IMR-90 (cell line): ENCODE measurements at places on chromosomes 12 and 14.

DNA sequence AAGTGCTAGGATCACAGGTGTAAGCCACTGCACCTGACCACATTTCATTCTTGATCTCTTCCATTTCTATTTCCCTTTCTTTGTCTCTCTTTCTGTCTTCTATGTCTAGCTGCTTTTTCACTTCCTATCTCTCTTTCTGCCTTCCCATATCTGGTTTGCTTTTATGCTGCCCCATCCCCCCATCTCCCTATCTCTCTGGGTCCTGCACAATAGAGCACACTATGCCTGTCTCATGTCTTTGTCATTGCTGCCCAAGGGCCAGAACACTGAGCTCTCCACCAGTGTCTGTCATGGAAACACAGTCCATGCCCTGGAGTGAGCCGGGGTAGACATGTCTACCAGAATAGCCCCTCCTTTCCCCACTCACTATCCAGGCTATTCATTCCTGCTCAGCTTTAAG is 12.3 kb upstream of the RARG start:
- DNase-seq: no peak

DNA sequence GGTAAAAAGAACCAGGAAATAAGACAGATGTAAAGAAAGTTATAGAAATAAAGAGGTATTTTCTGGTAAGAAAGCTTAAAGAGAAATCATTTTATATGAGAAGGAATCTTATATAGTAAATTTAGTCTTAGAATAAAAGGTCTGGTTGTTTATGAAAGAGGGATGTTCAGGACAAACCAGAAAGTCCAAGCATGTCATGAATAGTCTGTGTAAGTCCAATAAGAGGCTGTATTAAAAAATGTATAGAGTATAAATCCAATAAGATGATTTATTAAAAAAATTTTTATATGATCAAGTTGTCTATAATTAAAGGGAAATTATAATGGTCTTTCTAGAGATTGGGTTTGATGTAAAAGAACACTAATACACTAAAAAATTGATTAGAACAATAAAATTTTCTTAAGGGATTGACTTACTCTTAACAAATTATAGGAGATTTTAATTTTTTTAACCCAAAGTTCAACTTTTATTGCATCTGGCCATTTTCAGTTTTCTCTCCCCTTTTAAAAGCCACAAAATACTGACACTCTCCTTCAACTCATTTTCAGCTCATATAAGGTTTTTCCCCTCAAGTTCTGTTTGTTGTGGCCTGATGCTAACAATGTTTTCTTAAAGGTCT is 35.1 kb downstream of the ST8SIA1 start:
- no peak for DNase-seq

DNA sequence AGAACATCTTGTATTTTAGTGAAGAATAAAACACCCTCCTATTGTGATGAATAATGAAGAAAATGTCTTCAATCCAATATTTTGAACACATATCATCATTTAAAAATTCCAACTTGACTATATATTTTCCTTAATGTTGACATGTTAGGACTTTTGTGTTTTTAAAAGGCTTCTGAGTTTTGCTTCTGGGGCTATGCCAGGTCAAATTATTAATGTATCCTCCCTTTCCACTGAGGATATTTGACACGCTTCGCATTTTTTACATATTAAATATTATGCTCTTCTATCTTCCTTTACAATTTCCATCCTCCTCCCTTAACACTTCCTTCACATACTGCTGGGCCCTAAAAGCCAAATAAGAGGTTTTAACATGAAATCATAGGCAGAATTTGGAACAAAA is 20.6 kb downstream of the RERG start:
- no peak for DNase-seq

DNA sequence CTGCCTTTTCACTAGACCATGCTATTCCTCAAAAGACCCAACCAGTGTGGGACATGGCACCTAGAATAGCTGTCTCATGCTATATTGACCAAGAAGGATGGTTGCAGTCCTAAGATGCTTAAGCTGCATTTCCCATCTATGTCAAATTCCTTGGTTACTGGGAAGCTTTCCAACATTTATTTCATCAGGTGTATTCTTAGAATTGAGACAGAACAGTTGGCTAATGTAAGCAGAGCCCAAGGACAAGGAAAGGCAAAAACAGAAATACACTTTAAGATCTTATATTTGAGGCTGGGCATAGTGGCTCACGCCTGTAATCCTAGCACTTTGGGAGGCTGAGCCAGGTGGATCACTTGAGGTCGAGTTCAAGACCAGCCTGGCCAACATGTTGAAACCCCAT is 24.7 kb downstream of the ARG2 start:
- peak; percentile 28 for DNase-seq

DNA sequence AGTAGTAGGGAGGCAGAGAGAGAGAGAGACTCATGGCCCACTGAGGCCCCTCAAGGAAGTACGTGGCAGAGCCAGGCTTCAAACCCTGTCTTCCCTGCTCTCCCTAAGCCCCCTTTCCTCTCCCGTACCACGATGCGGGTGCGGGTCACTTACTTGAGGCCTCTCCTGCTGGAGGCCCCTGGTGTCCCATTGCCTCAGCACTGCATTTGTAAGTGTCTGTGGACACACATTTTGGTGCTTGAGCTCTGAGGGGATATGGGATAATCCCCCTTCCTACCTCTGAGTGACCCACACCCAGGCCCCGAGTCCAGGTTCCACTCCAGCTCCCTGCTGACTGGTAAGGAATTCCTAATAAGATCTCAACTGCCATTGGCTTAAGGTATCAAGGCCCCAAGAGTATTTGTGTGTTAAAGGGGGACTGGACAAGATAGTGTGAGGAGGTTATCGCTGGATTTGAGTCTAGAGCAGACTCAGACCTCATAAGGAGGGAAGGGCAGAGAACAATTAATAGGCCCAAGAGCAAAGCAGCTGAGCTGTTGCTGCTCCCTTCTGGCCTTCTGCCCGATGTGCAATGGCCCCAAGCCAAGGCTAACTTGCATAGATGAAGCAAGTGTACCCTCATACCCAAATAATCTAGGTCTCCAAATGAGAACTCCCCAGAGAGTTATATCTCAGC is 71.9 kb downstream of the CRACR2A start:
- DNase-seq: no peak

- no peak for DNase-seq
Measured at GRCh38 chr14:98226411-98226810, 1045.6 kb downstream of the BCL11B start.

- no peak for DNase-seq
Measured at GRCh38 chr14:95033031-95033430, 124.3 kb downstream of the DICER1 start.

DNA sequence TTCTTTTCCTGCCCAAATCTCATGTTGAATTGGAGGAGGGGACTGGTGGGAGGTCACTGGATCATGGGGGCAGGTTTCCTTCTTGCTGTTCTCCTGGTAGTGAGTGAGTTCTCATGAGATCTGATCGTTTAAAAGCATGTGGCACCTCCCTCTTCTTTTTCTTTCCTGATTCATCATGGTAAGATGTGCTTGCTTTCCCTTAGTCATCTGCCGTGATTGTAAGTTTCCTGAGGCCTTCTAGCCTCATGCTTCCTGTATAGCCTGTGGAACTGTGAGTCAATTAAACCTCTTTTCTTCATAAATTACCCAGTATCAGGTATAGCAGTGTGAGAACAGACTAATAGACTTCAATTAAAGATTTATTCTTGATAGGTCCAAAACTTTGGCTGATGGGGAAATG is 83.5 kb downstream of the CAND1 start:
- peak; percentile 10 for DNase-seq

DNA sequence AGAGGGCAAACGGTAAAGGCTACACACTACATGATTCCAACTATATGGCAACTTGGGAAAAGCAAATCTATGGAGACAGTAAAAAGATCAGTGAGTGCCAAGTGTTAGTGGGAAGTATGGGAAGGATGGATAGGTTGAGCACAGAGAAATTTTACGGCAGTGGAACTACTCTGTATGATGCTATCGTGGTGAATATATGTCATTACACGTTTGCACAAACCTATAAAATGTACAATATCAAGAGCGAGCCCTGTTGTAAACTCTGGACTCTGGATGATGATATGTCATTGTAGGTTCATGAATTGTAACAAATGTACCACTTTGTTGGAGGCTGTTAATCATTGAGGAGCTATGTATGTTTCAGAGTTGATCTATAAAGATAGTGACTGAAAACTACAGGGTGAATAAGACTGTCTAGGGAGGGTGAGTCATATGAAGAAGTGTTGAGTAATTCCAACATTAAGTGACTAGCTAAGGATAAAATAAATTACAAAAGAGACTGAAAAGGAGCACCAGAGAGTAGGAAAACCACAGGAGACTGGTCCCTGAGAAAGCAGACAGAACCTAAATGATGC is 349.2 kb upstream of the LMO3 start:
- no peak for DNase-seq

GRCh38 chr12:48795550-48796455 is 6.9 kb upstream of the ADCY6 start:
- DNase-seq: peak; percentile 75

- DNase-seq: no peak
Measured at GRCh38 chr12:87142342-87142741, 886.2 kb upstream of the MGAT4C start.

- no peak for DNase-seq
Measured at GRCh38 chr12:71555191-71555590, 108.5 kb downstream of the ZFC3H1 start.

DNA sequence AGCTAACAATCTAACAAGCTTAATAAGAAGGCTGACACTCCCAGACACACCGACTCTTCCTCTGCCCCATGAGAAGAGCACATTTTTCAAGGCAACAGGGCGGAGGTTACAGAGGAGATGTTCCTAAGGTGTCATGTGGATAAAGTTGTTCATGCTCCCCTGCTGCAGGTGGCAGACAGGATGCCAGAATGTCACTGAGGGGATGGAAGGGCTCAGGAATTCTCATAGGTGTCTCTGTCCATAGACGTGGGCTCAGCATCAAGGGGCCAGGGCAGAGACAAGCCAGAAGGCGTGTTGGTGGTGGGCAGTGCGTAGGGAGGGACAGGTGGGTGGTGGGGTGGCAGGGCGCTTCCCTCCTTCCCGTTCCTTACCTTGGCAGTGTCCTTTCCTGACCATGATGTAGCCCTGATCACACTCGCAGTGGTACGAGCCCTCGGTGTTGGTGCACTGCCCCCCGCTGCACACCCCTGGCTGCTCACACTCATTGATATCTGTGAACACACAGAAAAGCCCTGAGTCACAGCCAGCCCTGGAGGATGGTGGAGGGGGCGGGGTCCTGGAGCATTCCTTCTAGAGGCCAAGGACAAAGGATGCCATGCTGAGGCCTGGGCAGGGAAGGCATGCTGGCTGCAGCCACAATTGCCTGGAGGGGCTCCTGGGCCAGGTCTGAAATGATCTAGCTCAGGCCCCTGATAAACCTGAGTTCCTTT is 23.0 kb downstream of the ISCA2 start:
- peak; percentile 25 for DNase-seq

- peak; percentile 45 for DNase-seq
Measured at GRCh38 chr12:72540811-72541210, 268.6 kb downstream of the TRHDE start.

DNA sequence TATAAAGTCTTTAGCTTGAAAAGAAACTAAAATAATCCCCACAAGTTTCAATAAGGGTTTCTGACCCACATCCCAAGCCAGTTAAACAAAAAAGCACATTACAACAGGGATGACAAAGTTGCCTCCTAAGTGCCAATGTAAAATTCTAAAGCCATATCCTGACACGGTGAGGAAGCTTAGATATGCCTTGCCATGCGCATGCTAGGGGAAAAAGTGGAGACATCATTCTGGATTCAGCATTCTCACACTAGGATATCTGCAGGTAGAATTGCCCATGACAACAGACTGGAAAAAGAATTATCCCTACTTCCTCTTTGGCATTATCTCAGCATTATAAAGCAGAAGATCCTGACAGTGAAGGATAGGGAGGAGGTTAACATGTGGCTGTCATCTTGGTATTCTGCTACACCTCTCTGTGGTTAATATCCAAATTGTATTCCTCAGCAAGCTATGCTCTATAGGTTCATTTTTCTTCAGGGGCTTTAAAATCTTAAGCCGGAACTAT is 4.9 kb downstream of the DUSP6 start:
- no peak for DNase-seq

GRCh38 chr12:12908711-12909110 is 17.3 kb downstream of the GPRC5A start:
- DNase-seq: no peak

GRCh38 chr12:90939382-90939781 is 15.6 kb downstream of the CCER1 start:
- DNase-seq: peak; percentile 26

GRCh38 chr12:116606397-116606796 is 47.2 kb downstream of the MAP1LC3B2 start:
- no peak for DNase-seq

GRCh38 chr14:65664436-65664835 is 251.9 kb downstream of the FUT8 start:
- no peak for DNase-seq

DNA sequence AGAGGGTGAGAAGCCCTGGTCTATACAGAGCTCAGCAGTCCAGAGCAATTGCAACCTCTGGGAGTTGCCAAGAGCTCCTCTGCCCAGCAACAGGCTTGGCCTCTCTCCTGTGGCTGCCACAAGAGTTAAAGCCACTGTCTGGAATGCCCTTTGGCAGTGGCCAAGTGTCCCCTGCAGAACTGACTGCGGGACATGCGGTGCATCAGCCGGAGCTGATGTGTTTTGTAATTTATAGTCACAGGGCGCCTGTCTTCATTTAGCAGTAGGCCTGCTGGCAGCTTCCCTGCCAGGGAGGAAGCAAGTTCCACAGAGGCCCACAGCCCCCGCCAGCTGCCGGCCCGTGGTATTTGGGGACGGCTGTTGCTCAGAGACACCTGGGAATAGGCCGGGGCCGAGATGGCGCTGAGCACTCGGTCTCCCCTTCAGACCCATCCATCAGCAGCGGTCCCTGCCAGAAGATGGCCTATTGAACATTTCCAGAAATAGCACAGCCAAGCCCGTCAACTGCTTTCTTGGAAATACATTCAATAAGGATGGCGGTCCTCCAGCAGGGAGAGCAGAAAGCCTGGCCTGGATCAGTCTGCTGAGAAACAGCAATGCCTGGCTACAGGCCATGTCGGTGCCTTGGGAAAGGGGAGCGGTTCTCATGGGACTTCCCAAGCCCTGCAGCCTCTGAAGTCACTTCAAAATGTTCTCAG is 217.4 kb downstream of the CRADD start:
- peak; percentile 52 for DNase-seq

- peak; percentile 21 for DNase-seq
Measured at GRCh38 chr12:124915239-124916236, 1.1 kb upstream of the UBC start.

DNA sequence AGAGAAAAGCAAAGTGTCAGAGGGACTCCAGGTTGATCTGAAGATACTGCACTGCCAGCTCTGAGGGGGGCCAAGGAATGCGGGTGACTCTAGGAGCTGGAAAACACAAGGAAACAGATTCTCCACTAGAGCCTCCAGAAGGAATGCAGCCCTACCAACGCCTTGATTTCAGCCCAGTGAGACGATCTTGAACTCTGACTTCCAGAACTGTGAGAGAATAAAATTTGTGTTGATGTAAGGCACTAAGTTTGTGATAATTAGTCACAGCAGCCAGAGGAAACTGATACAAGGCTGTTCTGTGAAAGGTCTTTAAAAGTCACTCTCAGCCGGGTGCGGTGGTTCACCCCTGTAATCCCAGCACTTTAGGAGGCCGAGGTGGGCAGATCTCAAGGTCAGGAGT is 34.2 kb downstream of the CKAP4 start:
- DNase-seq: no peak
